ENCODE measurements at places on chromosomes 12 and 14. TPM values are rescaled to one million over a fixed set of nuclear protein-coding genes. Genes with fewer than 3 reads are reported as not detected.

DNA sequence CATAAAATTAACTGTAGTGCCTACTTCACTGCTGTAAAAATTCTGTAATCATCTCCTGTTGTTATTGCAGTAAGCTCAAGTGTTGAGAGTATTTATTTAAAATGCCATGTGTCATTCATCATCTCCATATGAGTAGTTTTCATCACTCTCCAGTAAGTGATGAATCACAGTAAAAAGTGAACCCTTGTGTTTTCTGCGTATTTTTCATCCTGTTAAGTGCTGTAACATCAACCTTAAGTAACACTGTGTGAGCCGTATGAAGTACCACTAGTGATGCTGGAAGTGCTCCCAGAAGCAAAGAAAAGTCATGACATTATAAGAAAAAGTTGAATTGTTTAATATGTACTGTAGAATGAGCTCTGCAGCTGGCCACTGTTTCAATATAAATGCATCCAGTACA is 55.4 kb downstream of the SLCO1B3 start:
- no peak for DNase-seq

- no peak for DNase-seq
These were observed 417.6 kb downstream of the GALC start for GRCh38 chr14:87575378-87575777.

DNA sequence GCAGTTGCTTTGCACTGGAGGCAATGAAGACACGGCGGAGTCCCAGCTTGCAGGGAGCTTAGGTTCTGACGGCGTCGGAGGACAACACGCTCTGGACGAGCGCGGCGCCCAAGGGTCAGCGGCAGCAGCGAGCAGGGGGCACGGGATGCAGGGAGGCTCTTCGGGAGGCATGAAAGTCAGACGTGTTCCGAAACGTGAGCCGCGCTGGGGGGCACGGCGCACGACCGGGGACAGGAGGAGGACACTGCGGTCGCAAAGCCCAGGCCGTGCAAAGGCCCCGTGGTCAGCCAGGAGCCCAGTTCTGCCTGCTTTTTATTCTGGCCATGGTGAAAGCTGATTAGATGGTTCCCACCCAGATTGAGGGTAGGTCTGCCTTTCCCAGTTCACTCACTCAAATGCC is 294.6 kb downstream of the SNAPC1 start:
- DNase-seq, result no peak

LPAR5 gene
- total RNA-seq, result 0.03 TPM

NFE2 gene
- 18.5 TPM for total RNA-seq

DNA sequence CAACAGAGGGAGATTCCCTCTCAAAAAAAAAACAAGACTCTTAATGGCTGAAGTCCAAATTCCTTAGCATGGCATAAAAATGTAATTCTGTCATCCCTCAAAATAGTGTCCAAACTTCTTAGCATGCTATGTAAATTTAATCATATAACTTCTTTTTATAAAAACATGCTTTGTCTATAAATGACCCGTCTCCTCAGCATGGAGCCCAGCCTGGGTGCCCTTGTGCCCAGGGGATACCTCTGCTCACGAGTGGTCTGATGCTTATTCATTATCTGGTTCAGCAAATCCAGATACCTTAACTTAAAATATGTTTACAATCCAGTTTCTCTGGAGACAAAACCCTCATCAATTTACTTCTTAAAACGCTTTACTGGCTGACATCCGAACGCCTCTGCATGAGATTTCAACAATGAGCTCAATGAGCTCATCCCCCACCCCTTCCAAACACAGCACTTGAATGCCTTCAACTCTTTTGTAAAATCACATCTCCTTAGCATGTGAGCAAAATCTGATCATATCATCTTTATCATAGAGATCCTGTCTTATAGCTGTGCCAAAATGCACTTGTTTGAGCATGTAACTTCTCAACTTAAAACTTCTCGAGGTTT is 15.7 kb downstream of the RTL1 start:
- no peak for DNase-seq

DNA sequence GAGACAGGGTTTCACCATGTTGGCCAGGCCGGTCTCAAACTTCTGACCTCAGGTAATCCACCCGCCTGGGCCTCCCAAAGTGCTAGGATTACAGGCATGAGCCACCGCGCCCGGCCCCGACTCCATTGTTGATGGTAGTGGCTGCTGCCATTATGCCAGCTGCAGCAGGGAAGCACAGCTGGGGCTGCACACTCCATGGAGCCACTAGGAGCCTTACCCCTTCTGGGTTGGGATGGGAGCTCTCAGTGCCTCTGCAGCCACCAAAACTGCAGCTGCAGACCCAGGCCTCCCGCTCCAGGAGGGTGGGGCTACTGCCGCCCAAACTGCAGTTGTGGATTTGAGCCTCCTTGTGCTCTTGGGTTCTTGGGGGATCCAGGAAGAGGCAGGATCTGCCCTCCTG is 25.9 kb downstream of the TCHP start:
- no peak for DNase-seq

GRCh38 chr12:47941475-47941780 is 22.0 kb upstream of the TMEM106C start:
- DNase-seq, result no peak

- peak; percentile 49 for DNase-seq
These were observed 15.4 kb downstream of the RAB35 start for GRCh38 chr12:120101182-120101581.

DNA sequence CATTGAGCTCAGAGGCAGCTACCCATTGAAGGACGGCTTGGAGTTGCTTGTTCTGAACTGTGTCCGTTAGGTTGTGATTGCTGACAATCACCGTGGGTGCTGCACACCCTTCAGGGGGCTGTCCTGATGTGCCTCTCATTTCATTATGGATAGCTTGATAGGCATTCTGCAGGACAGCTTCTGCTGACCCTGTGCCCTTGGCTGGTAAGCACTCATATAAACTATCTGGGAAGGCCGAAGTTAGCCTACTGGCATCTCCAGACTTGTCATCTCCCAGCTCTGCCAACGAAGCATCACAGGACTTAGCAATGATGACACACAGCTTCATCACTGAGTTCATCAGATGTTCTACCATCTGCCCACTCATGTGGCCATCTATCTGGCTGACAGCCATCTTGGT is 22.3 kb downstream of the AKAP3 start:
- DNase-seq, result no peak

- DNase-seq, result no peak
These were observed 31.0 kb downstream of the NFYB start for GRCh38 chr12:104106965-104107364.

DNA sequence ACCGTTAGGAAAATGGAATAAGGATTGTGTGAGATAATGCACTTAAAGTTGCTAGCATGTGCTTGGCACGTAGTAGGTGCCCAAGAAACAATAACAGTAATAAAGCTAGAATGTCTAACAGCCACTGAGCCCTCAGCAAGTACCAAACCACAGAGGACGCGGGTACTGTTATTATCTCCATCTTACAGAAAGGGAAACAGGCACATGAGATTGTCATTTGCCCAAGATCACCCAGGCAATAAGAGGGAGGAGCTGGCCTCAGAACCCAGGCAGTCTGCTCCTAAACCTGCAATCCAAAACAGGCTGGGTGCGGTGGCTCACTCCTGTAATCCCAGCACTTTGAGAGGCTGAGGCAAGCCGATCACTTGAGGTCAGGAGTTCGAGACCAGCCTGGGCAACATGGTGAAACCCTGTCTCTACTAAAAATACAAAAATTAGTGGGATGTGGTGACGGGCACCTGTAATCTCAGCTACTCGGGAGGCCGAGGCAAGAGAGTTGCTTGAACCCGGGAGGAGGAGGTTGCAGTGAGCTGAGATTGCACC is 5.1 kb upstream of the SDS start:
- no peak for DNase-seq

DNA sequence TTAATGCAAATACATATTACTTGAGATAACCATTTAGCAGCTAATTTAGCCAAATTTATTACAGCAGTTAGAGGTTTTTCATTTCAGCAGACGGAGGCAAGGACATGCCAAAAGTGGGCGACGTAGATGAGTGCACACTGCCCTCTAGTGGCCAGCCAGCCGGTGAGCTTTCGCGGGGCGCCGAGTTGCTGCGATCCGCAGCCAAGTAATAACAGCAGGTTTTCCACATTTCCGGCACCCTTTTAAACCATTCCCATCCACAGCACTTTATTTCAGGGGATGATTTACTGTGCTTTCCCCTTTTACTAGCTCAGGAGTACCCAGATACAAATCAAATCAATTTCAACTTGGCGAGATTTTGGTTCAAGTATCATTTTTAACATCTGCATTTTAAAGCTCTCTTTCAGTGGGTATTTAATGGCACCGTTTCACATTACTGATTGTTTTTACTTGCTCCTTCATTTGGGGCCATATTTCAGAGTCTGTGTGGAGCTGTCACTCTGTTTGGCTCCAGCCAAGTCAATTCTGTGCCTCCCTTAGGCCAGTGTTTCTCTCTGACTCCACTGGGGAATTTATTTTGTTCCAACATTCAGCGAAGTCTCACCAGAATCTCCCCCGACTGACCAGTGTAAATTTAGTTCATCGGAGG is 158.0 kb downstream of the EGLN3 start:
- DNase-seq, result peak; percentile 77

- DNase-seq, result no peak
These were observed 157.2 kb upstream of the TMPO start for GRCh38 chr12:98358144-98358543.

- no peak for DNase-seq
These were observed 17.8 kb downstream of the FBXL14 start for GRCh38 chr12:1576410-1577241.

GRCh38 chr12:21413369-21414277 is 23.8 kb upstream of the PYROXD1 start:
- DNase-seq, result no peak

- no peak for DNase-seq
These were observed 14.0 kb downstream of the LRTM2 start for GRCh38 chr12:1834186-1834925.

- no peak for DNase-seq
These were observed 980 bp upstream of the LTBR start for GRCh38 chr12:6382982-6383381.

DNA sequence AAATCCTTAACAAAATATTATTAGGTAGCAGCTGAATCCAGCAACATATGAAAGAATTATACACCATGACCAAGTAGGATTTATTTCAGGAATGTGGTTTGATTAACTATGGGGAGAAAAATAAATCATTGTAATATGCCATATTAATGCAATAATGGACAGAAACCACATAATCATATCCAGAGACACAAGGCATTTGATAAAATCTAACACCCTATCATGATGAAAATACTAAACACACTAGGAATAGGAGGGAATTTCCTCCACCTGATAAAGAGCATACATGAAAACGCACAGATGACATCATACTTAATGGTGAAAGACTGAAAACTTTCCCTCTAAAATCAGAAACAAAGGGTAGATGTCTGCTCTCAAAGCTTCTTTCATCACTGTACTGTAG is 238.9 kb downstream of the PHLDA1 start:
- no peak for DNase-seq

GRCh38 chr14:44494137-44494536 is 12.9 kb downstream of the FSCB start:
- no peak for DNase-seq

BDKRB2 gene
- not detected for total RNA-seq

GSC gene
- total RNA-seq, result not detected

GRCh38 chr12:107368586-107368985 is 275.2 kb upstream of the CRY1 start:
- DNase-seq, result no peak

SSTR1 gene
- total RNA-seq, result not detected

DNA sequence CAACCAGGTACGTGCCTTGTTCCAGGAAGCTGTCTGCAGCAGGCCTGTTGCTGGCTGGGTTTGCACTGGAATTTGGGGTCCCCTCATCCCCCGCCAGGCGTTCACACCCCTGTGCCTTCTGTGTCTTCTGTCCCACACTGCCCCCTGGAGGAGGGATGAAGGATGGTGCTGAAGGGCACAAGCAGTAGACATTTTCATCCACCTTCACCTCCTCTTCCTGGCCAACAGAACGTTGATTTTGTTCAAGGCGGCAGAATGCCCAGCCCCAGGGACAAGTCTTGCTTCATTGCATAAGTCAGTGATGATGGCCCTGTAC is 122.1 kb downstream of the CALM1 start:
- no peak for DNase-seq

ADAMTS20 gene
- total RNA-seq, result 0.86 TPM

LIN7A gene
- not detected for total RNA-seq

GRCh38 chr14:75986439-75986765 is 839 bp downstream of the IFT43 start:
- no peak for DNase-seq

GRCh38 chr12:60172266-60173211 is 576.7 kb downstream of the SLC16A7 start:
- no peak for DNase-seq

NPFF gene
- not detected for total RNA-seq

GRCh38 chr12:50256761-50257160 is 26.6 kb downstream of the LIMA1 start:
- DNase-seq, result no peak

DNA sequence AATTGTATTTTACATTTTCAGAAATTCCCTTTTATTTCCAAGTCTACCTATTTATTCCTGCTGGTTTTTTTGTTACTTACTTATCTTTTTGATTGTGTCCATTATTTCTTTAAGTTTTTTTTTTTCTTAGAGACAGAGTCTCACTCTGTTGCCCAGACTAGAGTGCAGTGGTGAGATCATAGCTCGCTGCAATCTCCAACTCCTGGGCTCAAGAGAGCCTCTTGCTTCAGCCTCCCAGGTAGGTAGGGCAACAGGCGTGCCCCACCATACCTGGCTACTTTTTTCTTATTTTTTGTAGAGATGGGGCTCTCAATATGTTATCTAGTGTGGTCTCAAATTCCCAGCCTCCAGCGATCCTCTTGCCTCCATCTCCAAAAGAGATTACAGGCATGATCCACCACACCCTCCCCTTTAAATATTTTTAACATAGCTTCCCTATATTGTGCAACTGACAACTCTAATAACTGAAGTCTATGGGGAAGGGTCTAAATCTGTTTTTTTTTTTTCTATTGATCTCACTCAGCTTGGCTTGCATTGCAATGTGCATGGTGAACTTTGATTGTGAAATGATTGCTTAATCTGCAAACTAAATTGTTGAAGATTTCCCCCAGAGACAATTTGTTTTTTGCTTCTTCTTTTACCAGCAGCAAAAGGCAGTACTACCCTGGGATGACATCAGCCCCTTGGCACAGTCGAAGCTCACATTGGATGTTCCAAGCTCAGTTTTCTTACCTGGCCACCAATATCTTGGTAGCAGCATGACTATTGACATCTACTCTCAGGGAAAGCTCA is 25.7 kb upstream of the COCH start:
- DNase-seq, result no peak

DNA sequence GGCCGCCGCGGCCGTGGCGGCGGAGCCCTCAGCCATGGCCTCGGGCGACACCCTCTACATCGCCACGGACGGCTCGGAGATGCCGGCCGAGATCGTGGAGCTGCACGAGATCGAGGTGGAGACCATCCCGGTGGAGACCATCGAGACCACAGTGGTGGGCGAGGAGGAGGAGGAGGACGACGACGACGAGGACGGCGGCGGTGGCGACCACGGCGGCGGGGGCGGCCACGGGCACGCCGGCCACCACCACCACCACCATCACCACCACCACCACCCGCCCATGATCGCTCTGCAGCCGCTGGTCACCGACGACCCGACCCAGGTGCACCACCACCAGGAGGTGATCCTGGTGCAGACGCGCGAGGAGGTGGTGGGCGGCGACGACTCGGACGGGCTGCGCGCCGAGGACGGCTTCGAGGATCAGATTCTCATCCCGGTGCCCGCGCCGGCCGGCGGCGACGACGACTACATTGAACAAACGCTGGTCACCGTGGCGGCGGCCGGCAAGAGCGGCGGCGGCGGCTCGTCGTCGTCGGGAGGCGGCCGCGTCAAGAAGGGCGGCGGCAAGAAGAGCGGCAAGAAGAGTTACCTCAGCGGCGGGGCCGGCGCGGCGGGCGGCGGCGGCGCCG is 381 bp downstream of the YY1 start:
- DNase-seq, result no peak

- DNase-seq, result no peak
These were observed 403.3 kb downstream of the ADAMTS20 start for GRCh38 chr12:43148691-43149090.
